ENCODE measurements at places on chromosomes 2 and 18.

GRCh38 chr2:149037851-149038250 lies 648 bp upstream of the LYPD6B start:
- no peak for DNase-seq

DNA sequence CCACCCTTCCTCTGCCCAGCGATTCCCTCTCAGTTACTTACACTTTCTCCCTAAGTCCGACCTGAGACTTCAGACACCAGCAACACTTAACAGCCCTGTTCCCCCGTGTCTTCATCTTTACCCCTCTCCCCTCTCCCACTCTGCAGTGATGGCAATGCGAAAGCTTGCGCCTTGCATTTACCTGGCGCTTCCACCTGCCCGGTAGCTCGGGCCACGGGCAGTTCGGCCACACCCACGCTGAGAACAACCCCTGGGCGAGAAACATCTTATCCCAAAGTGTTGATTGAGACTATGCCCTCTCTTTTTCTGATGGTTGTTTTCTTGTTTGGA lies 558 bp downstream of the DNAJC10 start:
- DNase-seq, result no peak

DNA sequence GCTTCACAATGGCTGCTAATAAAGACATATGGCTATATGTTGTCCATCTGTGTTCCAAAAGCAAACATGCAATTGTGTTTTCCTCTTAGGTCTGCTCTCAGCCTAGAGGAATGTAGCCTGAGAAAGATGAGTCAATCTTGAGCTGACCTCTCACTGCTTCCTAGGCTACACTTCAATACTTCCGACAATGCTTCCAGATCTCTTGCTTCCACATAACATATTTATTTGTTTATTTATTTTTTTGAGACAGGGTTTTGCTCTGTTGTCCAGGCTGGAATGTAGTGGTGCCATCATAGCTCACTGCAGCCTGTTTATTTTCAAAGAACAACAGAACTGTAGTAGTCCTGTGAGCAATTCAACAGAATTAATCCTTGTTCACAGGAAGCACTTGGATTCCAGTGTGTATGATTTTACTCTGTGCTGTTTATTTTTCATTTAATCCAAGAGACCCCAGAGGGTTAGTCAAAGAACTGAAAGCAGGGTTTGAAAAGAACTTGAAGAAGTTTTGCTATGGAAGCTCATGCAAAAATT lies 437.9 kb downstream of the TXNL1 start:
- DNase-seq, result peak; percentile 29

DNA sequence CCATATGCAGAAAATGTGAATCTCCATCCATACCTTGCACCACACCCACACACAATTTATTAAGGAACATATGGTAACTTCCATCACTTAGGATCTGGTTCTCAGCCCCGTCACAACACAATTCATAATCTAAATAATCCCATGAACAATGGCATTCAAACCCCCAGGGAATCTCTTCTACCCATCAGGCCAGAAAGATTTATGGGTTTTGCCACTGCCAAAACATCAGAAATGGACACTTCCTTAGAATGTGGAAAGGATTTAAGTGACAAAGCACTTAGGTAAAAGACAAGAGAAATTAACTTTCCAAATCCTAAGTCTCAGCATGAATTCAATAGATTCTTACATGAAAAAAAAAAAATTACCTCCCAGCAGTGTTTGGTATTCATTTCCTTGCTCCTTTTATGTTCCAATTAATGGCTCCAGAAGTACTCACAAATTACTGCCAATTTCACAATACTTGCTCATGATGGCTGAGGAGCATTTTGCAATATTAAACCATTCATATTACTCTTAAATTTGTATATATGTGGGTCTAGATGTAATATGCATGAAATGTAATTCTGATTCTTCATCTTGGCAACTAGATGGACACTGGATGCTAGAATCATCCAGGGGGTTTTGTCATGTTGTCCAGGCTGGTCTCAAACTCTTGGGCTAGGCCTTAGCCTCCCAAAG lies 56.5 kb upstream of the TMEM247 start:
- DNase-seq, result no peak

GRCh38 chr2:65055422-65056214 lies 598 bp upstream of the CEP68 start:
- no peak for DNase-seq

DNA sequence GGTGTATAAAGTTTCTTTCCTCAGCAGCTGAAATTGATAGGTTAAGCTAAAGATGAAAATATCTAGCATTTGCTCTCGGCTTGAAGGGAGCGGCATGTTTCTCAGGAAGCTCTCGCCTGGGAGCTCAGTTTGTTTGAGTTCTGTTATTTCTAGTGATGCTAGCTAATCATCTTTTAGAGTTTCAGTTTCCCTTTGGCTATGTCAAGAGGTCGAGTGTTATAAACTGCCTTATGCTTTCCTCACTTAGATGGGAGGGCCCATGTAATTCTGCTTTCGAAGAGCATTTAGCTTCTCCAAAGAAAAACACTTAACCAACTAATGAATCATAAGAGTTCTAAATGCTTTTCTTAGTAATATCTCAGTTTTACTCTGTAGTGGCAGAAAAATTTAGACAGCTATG lies 33.6 kb downstream of the PLCL1 start:
- peak; percentile 40 for DNase-seq

DNA sequence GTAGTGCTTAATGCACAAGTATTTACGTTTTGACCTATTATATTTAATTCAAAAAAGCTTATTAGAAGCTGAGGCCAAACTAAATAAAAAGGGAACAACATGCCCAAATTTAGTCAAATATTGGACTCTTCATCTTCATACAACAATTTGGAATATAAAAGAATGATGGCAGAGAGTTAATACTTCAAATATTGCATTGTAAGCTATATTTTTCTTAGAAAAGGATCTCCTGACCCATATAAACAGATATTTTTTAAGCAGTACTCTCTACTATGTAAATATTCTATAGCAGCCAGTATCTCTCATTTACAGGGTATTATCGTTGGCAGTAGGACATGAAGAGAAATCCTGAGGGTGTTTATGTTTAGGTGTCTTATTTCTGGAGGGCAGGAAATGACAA lies 531.2 kb downstream of the NYAP2 start:
- no peak for DNase-seq

- DNase-seq, result no peak
These were observed 40.2 kb upstream of the EGR4 start for GRCh38 chr2:73333564-73333963.

DNA sequence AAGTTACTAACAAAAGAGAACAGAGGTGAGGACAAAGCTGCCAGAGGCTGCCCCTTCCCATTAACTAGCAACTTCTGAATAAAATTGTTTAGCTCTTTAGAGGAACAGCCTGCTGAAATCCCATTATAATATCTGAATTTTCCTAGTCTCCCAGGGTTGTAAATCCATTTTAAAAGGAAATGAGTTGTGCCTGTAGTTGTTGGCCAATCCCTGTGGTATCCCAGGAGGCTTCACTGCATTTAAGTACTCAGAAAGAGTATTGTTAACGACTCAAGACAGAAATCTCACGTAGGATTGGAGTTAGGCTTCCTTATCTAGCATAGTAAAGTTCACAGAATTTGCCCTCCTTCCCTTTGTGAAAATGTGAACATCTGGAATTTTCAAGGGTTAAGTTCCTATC lies 8.9 kb downstream of the LAPTM4A start:
- no peak for DNase-seq

DNA sequence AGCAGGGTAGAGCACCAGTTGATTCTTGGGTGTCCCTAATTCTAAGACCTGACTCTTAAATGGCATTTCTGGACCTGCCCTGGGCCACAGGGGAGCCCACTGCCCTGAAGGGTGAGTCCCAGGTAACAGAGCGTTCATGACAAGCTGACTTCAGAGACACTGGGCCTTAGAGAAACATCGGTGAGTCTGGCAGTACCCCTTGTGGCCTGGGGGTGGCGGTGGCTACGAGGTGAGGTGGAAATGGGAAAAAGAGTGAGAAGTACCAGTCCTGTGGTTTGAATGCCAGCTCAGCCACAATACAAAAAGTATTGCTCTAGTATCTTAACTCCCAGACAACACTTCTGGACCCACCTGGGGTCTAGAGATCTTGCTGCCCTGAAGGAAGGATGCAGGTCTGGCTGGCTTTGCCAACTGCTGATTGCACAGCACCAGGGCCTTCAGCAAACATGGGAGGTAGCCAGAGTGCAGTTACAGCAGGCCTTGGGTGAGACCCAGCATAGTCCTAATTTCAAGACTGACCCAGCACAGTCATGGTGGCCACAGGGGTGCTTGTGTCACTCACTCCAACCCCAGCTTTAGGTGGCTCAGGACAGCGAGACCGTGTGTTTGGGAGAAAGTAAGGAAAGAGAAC lies 44.5 kb downstream of the USP34 start:
- no peak for DNase-seq

- no peak for DNase-seq
These were observed 59.7 kb upstream of the NABP1 start for GRCh38 chr2:191618046-191618780.

- DNase-seq, result no peak
These were observed 38.7 kb downstream of the MAP4K4 start for GRCh38 chr2:101736233-101736632.

- DNase-seq, result no peak
These were observed 14.9 kb downstream of the COPS9 start for GRCh38 chr2:240121190-240121589.

- no peak for DNase-seq
These were observed 788.4 kb upstream of the SOX11 start for GRCh38 chr2:4903656-4904348.

DNA sequence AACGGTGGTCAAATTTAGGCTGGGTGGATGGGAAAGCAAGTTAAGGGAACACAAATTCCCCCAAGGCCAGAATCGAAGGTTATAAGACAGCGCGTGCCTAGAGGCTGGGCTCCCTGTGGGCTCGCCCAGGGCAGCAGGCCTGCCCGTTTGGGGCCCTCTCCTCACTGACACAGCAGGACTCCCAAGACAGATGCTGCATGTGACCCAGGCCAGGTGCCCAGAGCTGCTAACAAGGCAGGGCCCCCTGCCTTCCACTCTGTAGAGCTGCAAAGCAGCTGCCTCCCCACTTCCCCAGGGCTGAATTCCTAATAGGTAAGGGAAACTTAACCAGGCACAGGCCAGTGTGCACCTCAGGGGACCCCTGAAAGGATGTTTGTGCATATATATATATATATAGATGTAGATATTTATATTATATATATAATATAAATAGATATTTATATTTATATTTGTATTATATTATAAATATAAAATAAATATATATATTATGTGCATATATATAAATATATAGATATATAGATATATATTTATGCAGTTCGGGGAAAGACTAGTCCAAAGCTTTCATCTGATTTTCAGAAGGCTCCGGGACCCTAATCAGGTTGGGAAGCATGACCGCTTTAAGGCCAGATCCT lies 43.7 kb downstream of the TMEM37 start:
- no peak for DNase-seq

DNA sequence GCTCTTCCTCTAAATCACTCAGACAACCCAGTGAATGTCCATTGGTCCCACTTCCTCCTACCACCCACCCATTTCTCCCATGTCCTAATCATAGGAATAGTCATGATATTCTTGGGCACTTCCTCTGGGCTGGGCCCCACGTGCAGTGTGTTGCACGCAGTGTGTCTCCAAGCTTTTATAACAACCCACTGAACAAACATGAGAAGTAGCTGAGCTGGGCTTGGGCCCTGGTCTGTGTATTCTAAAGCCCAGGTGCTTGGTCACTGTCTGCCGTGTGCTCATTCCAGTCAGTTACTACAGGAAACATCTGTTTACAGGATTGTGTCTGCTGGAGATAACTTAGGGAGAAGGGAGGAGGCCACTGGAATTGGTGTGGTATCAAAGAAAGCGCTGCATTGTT lies 64.2 kb upstream of the THOC1 start:
- no peak for DNase-seq

- DNase-seq, result no peak
These were observed 49.1 kb upstream of the CPO start for GRCh38 chr2:206890179-206890578.

- no peak for DNase-seq
These were observed 138.0 kb downstream of the HAUS1 start for GRCh38 chr18:46242183-46242582.

GRCh38 chr18:12304351-12305210 lies 3.5 kb upstream of the TUBB6 start:
- no peak for DNase-seq

- DNase-seq, result no peak
These were observed 19.7 kb upstream of the SFXN5 start for GRCh38 chr2:73091164-73091563.

All from GM04504 (cell line).